ENCODE measurements at places on chromosomes 7 and 10.
A peak's percentile ranks its signal among the peaks of the same experiment; 100 is the strongest.

GRCh38 chr7:145431834-145432233 is 596.0 kb upstream of the TPK1 start:
- DNase-seq = no peak

DNA sequence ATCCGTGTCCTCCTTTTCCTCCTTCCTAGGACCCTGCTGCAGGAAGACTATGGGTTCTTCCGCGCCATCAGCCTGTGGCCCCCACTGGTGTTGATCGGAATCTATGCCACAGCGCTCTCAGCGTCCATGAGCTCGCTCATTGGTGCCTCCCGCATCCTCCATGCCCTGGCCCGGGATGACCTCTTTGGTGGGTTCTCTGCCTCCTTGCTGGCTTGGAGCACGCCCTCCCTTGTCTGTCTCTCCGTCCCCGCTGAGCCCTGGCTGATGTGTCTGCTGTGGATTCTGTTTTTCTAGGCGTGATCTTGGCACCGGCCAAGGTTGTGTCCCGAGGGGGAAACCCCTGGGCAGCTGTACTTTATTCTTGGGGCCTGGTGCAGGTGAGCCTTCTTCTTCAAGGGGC is 7.3 kb upstream of the TRIP6 start:
- no peak for DNase-seq

GRCh38 chr7:99372275-99373090 is 2.0 kb upstream of the ARPC1B start:
- no peak for DNase-seq

DNA sequence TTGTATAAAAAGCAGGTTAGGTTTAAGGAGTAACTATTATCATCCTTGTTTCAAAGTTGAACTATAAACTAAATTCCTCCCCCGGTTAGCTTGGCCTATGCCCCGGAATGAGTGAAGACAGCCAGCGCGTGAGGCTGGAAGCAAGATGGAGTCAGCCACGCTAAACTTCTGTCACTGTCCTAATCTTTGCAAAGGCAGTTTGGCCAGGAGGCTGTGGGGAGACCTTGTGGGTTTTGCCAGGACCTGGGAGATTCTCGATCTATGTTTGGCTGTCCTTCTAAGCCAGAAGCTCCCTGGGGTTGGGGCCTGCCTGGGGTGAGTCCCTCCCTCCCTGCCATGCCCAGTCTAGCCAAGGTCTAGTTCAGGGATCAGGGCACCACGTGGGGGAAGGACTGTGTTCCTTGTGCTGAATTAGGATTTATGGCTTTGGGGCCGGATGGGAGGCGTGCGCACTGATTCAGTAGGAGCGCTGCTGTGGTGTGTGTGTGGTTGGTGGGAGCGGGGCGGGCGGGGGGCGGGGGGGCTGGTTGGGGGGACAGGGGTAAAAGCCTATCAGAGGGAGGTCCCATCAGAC is 871 bp upstream of the GTF2IRD1 start:
- DNase-seq = peak; percentile 50

DNA sequence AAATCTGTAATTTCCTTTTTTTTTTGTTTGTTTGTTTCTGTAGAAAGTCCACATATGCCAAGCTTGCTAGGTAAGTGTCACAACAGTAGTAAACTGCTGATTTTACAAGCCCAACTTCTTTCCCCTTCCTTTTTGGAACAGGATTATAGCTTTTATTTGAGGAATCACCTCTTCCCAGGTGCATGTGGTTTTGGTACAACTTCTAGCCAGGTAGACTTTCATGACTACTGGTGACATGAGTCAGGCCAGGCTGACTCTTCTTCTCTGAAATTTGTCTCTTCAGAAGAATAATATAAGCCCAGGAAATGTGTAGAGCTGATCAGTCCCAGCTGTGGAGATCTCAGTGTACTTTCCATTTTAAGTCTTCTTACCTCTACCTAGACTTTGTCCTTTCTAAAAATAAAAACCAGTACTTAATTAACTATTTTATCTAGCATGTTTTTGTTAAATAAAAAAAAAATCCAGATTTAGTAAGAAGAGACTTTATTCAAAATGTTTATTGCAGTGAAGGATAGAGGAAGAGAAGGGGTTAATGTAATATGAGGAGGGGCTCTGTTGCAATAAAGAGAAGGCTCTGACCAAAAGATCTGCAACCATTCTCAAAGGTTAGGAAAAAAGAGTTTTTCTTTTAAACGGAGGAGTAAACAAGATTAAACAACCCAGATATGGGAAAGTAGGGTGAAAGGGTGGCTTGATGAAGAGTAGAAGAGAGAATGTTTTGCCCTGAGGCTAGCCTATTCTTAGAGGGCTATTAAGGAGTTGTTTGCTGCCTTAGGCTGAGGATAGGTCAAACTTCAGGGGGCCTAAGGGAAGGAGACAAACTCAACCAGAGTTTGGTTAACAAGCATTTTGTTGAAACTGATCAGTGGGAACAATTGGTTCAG is 664.2 kb downstream of the SORCS1 start:
- DNase-seq = no peak

DNA sequence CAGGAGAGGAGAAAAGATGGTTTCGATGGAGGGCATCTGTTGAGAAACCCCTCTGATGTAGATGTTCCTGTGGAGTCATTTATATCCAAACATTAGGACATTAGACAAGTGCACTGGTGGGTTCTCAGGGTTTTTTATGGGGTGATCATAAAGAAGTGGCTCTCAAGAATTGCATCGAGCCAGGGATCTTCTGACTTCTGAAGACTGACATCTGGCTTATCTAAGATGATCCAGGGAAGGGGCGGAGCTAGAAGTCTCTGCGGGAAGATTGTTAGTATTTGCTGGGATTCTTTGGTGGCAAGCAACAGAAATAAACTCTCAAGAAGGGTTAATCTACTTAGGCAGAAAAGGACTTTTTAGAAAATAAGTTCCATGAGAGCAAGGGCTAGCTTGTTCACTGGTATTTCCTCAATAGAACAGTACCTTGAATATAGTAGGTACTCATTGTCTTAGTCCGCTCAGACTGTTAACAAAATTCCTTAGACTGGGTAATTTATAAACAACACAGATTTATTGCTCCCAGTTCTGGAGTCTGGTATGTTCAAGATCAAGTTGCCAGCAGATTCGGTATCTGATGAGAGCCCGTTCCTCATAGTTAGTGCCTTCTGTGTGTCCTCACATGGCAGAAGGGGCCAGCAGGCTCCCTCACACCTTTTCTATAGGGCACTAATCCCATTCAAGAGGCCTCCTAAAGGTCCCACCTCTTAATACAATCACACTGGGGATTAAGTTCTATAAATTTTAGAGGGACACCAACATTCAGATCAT is 28.5 kb upstream of the SYPL1 start:
- DNase-seq = no peak

- no peak for DNase-seq
Measured at GRCh38 chr7:130791746-130792145, 57.7 kb upstream of the KLF14 start.

DNA sequence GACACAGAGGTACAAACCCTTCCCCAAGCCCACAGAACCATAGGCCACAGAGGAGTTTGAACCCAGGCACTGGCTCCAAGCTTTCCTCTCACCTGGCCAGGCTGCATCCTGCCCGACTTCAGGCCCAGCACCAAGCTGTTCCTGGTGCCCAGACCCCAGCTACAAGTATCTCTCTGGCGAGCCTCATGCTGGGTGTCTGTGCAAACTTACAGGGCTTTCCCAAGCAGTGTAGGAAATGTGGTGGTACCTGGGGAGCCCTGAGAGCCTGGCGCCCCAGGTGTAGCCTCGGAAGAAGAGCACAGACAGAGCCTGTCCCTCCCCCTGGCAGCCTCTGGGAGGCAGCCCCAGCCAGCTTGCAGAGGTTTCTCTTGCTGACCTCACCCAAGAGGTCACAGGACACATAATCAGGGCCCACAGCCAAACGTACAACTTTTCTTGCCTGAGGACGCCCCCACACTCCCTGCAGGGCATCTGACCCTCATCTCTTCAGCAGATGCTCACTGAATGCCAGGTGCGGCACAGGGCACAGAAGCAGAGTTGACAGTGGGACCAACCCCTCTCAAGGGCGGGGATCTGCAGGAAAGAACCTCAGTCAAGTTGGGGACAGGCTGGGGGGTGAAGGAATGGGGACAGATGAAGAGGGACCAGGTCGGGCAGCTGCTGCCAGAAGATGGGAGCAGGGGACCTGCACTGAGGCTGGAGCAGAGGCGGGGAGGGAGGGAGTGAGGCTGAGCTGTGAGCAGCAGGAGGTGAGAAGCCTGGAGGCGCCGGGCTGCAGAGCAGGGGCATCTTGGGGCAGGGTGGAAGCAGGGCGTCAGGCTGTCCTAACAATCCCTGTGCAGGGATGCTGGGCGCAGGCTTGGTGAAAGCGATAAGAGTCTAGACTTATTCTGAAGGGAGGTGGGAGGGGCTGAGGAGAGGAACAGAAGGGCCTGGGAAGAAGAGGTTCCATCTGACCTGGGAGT is 16.3 kb upstream of the MYL7 start:
- no peak for DNase-seq

- no peak for DNase-seq
Measured at GRCh38 chr10:52353960-52354394, 39.9 kb downstream of the DKK1 start.

- no peak for DNase-seq
Measured at GRCh38 chr10:90051474-90051873, 350.1 kb downstream of the KIF20B start.

- no peak for DNase-seq
Measured at GRCh38 chr7:101226721-101227120, 8.8 kb downstream of the ZNHIT1 start.

DNA sequence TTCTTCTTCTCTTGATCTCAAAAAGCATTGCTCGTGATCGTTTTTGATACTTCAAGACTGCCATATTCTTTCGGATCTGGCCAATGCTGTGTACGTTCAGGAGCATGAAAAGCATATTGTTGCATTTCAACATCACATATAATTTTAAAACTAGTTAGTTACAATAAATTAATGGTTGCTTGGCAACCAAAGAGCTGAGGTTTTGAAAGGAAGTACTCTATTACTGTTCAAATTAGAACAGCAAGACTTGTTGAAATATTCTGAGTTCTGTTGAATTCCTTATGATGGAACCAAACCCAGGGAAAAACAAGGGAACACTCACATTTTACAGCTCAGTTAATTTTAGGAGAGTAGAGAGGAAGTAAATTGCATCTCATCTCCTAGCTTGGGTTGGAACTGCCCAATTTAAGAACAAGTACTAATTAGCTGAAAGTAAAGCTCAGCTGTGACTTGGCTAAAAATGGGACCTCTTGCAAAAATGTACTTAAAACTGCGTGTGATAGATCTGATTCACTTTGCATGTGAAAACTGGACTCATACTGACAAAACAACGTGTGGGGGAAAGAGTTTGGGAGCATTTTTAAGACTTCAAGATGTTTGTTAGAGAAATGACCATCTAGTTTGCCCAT is 21.2 kb downstream of the OR9A2 start:
- DNase-seq = no peak

DNA sequence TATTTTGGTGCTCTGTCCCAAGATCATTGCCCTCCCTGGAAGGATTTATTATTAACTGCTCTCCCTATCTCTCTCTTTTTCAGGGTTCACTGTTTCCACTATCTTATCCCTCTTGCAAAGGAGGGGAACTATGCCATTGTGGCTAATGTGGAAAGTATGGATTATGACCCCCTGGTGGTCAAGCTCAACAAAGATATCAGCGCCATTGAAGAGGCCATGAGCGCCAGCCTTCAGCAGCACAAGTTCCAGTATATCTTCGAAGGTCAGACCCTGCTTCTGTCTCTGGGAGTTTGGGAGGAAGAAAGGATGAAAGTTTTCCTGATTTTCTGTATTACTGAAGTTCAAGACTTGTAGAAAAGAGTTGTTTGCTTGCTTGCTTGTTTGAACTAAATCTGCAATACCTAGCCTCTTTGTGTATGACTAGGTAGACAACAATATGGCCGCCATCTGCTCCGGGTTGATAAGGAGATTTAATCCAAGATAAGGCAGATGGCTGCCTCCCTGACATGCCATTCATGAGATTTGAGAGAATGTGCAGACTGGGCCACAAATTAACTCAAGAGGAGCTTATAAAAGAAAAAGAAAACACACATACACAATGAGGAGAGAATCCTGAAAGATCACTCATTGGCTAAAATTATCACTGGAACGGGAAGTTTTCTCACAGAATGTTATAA is 122.2 kb upstream of the LRGUK start:
- DNase-seq = no peak

DNA sequence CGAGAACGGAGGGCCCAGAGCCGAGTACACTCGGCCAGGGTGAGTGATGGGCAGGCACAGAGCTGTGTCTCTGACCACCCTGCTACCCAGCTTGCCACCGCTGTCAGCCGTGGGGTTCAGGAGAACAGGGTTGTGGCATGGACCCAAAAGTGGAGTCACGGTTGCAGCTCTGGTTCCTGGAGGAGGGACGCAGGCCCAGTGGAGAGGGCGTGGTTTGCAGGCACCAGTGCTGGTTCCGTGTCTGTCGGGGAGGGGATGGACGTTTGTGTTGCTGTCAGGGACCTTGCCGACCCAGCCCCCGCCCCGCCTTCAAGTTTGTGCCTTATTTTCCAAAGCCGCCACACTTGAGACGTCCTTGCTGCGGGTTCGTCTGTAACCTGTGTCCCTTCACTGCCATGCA is 45.1 kb upstream of the AP5Z1 start:
- DNase-seq = no peak

DNA sequence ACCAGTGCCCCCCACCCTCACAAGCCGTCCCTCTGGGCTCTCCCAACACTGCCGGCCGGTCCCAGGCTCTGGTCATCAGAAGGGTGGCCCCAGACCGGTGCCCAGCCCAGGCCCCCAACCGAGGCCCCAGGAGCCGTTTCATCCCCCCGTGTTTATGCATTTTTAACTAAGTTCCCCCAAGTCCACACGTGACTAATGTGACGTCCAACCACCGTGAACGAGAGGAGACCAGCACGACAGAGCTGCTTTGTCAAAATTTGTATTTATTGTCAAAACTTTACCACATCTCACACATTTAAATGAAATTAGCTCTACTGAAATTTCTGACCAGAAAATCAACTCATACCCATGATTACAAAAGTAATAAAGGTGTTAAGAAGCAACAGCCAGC is 8.6 kb downstream of the VENTX start:
- no peak for DNase-seq

- DNase-seq = no peak
Measured at GRCh38 chr10:121631365-121632029, 33.3 kb upstream of the FGFR2 start.

- no peak for DNase-seq
Measured at GRCh38 chr10:132559538-132559937, 22.0 kb downstream of the INPP5A start.

GRCh38 chr10:60816628-60817397 is 38.5 kb downstream of the CDK1 start:
- DNase-seq = peak; percentile 91

- no peak for DNase-seq
Measured at GRCh38 chr10:87651801-87652200, 7.9 kb upstream of the PAPSS2 start.

GRCh38 chr10:944034-944831 is 12.7 kb upstream of the LARP4B start:
- DNase-seq = peak; percentile 21

GRCh38 chr7:13992596-13992964 is 3.1 kb upstream of the ETV1 start:
- no peak for DNase-seq

DNA sequence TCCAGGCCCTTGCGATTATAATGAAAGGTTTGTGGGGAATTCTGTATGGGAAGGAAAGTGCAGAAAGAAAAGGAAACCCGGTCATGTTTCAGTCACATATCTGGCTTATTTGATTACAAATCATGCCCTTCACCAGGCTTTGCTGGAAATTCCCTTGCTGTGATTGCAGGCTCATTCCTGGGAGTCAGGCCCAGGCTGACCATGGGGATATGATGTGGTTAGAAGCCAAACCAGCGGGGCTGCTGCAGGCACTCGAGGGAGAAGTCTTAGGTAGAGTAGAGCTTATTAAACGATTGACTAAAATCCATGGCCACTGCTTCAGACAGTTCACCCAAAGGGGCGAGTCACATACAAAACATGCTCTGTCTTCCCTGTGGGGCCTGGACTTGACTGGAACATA is 16.2 kb downstream of the PKD1L1 start:
- DNase-seq = peak; percentile 70

- no peak for DNase-seq
Measured at GRCh38 chr10:9294865-9295264, 1240.4 kb downstream of the GATA3 start.
